ENCODE measurements at places on chromosomes 6 and 20.

- DNase-seq = no peak
Measured at GRCh38 chr6:161694995-161695394, 421.1 kb upstream of the AGPAT4 start.

GRCh38 chr20:62051546-62052255, 14.0 kb downstream of the TAF4 start:
- DNase-seq = no peak

GRCh38 chr6:25599516-25600085, 52.4 kb upstream of the SCGN start:
- no peak for DNase-seq

DNA sequence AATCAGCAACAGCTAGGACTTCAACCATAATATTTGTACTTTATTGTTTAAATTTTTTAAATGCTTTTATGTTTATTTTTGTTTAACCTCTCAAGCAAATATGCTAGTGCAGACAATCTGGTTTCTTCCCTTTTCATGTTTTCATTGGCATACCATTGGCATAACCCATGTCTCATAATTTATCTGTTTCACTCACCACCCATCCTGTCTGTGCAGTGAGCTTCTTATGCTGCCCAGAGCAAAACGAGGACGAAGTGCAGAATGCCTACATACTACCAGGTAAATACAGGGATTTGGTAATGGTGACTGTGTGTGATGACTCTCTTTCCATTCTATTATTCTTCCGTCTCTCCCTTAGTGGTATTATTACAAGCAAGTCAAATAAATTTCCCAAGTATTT, 361.4 kb upstream of the KCNQ5 start:
- no peak for DNase-seq

DNA sequence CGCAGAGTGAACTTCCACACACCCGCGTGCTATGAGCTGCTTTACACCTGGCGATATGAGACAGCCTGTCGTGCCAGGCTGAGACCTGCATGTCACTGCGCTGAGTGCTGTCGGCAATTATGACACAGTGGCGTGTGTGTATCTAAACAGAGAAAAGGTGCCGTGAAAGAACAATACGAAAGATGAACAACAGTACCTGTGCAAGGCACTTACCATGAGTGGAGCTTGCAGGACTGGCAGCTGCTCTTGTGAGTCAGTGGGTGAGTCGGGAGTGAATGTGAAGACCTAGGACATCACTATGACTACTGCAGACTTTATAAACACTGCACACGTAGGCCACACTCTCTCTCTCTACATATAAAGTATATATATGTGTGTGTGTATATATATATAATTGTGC, 68.5 kb upstream of the DUSP22 start:
- DNase-seq = no peak

DNA sequence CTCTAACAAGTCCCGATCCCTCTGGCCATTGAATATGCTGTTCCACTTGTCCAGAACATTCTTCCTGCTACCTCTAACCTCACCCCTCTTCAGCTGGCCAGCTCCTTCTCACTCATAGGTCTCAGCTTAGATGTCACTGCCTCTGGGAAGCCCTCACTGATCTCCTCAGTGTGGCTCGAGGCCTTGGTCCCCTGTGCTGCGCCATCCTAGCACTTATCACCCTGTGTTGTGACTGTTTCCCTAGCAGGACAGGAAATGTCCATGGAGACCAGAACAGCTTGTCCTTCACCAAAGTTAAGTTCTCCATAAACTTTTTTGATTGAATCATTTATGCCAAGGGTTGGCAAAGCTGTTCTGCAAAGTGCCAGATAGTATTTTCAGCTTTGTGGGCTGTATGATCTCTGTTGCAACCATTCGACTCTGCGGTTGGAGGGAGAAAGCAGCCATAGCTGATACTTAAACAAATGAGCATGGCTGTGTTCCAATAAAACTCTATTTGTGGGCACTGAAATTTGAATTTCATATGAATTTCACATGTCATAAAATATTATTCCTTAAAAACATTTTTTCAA, 6.5 kb upstream of the BNIP5 start:
- DNase-seq = no peak

DNA sequence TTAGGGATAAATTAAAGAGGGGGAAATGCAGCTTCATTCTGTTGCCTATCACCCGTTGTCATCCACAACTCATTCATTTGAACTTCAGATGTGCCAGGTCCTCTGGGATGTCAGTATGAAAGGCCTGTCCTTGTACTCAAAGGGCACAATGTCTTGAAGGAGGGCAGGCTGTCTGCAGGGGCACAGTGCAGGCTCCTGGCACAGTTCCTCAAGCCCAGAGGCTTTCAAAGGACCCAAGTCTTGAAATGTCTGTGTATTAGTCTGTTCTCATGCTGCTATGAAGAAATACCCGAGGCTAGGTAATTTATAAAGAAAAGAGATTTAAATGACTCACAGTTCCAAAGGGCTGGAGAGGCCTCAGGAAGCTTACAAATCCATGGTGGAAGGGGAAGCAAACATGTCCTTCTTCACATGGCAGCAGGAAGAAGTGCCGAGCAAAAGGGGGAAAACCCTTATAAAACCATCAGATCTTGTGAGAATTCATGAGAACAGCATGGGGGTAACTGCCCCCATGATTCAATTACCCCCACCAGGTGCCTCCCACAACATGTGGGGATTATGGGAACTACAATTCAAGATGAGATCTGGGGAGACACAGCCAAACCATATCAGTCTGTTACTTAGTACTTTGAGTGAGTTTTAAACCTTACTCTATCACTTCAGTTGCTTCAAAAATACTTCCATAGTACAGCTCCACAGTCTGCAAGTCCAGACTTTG, 9.4 kb downstream of the SNX9 start:
- no peak for DNase-seq

GRCh38 chr6:167682546-167683027, 144.1 kb upstream of the AFDN start:
- no peak for DNase-seq

DNA sequence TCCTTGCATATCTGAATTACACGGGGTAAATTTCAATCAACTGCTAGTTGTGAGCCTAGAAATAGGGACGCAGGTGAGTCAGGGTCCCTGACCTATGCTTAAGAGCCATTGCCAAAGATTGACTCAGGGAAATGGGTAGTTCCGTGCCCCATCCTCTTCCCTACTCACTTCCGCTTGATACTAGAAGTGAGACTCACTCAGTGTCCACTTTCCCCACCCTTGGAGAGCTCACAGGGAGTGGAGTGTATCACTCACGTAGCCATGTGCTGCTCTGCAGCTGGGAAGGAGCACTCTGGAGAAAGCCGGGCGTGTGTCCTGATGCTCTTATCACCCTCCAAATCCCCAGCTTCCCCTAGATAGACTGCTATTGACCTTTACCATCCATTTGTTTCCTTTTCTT, 543 bp upstream of the MUC22 start:
- DNase-seq = no peak

DNA sequence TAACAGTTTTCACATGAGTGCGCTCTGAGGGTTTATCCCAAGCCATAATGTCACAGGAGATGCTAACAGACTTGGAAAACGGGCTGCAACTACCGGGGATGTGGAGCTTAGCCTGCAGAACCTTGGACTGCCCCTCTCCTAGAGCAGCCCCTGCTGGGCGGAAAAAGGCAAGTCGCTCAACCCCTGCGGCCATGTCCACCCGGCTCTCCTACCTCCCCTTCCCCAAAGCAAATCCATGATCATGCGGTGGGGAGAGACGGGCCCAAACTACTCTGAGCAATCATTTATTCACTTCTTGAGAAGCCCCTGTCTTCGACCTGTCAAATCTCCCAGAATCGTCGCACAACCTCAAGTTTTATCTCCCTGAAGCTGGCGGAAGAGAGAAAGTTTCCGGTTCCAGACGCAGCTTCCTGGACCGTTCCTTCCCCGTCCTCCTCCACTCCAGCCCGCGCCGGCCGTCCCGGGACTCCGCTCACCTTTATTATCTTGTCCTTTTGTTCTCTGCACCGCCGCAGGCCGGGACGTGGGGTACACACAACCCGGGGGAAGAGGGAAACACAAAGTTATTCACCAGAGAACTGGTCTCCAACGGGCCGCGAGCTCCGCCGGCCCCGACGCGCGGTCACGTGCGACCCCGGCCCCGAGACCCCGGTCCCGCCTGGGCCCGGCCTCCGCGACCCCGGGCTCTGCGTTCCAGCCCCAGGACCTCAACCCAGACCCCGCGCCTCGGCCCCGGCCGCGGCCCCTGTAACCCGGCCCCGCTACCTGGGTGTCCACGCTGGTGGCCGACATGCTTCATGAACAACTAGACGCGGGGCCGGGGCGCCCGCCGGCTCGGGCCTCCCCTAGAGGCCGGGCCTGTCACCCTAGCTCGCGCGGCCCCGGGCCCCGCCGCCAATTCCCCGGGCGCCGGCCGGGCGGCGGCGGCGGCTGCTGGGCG, 560 bp downstream of the YTHDF1 start:
- DNase-seq = no peak

GRCh38 chr6:63263444-63263843, 52.2 kb downstream of the FKBP1C start:
- no peak for DNase-seq

- no peak for DNase-seq
Measured at GRCh38 chr20:59764037-59764436, 159.7 kb downstream of the PHACTR3 start.

DNA sequence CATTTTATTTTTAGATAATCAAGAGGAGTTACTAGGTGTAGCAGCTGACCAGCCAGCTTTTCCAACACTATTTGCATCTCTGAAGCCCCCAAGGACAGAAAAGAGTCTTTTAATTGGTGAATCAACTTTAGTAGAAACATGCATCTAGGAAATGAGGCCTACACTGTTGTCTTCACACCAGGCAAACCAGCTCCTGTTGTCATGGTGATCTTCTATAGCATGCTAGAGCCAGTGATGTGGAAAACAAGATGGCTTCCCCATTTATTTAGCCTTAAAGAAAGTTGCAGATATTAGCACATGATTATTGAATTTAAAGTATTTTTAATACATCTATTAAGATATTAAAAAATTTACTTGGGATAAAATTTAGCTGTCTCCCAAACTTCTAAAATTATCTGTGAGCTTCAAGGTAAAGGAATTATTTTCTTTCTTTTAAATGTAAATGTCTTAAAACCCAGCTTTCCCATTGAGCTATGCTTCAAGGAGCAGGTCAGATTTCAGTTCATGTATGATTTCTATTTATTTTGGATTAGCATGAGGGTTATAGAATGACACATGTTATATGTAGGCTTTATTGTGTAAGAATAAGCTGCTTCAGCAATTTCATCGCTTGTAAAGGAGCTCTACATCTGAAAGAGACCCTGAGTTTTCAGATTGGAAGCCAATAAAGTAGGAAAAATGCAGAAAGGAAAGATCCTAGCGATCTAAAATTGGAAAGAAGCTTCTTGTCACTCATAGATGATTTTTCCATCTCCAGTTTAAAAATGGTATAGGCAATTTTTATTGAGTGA, 564.9 kb upstream of the CITED2 start:
- DNase-seq = no peak

DNA sequence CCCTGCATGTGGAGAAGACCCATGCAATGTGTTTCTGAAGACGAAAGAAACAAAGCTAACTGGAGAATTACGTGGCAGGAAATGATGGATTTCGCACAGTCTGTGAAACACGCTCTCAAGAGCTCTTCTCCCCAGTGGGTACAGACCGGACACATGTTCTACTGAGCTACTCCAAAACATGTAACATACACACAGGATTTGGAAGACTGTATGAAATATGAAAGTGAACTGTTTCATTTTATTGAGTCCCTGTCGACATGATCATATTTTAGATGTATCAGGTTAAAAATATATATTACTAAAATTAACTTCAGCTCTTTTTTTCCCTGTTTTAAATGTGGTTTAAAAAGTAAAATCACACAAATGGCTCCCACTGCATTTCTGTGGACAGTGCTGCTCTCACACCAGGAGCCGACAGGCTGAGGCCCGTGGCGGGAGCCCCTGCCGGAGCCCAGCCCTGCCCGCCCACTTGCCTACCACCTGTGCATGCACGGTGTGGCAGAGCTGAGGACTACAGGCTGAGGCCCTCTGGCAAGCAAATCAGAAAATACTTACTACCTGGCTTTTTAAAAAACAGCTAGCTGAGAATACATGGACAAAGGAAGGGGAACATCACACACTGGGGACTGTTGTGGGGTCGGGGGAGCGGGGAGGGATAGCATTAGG, 58.9 kb upstream of the NXT1 start:
- no peak for DNase-seq

- peak; percentile 37 for DNase-seq
Measured at GRCh38 chr6:17393892-17394631, 667 bp downstream of the CAP2 start.

GRCh38 chr20:17140894-17141293, 85.9 kb upstream of the PCSK2 start:
- DNase-seq = no peak

DNA sequence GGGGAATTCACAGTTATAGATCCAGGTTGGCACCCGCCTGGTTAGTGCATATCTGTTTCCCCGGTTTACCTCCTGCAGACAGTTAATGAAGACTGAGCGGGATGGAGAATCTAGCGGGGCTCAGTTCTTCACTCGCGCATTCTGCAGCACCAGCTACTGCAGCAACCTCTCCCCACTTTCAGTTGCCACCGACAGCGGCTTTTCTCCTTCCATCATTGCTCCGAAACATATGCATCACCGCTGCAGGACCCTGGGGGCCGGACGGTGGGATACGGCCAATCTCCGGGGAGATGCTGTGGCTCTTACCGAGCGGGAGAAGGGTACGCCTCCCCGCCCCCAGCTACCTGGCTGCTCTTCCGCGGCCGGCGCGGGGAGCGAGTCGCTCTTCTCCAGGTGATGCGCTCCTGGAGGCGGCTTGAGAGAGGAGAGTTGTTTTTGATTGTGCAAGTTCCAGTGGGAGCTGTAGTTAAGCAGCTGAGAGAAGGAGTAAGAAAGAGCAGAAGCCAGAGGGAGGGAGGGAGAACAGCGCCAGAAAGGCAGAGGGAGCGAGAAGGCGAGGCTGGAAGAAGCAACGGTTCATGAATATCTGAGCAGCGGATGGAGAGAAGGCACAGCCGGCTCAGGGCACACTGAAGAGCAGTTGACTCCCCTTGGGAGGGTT, at the start of gene SGK1:
TSS of gene SGK1 (minus strand) at position 642 of the 661 bp plus-strand sequence. CDS start 652 bp downstream, outside the sequence.
- DNase-seq = no peak

DNA sequence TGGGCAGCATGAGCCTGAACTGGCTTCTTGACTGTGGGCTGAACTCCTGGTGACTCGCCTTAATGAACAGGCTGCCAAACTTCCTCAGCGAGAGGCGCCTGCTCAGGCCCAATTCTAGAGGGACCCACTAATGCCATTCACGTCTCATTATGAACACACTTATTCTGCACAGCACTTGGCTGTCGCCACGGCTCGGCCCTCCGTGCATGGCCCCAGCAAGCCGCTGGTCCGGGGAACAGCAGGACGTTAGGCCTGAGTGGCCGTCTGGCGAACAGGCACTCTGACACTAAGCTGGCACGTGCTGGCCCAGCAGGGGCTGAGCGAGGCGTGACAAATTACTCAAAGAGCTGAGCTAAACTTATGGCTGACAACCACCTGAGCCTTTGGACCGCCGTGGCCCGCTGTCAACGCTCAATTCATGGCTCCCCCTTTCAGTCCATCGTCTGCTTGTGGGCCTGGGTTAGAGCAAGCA, 45.9 kb downstream of the INSM1 start:
- no peak for DNase-seq

- DNase-seq = no peak
Measured at GRCh38 chr20:17893445-17893844, 75.1 kb downstream of the SNX5 start.

Measured in left colon (tissue), 2 donors.